ENCODE measurements at places on chromosomes 1 and 21. TPM values are rescaled to one million over a fixed set of nuclear protein-coding genes. Genes with fewer than 3 reads are reported as not detected.

The RBM11 gene
- not detected for total RNA-seq

The FCER1A gene
- 2.3 TPM for total RNA-seq

The PTGER3 gene
- 4.6 TPM for total RNA-seq

The PTPN22 gene
- 0.13 TPM for total RNA-seq

The RHD gene
- total RNA-seq = not detected

The FALEC gene
- not detected for total RNA-seq

The EXO1 gene
- total RNA-seq = 0.13 TPM

The ATP1A4 gene
- 0.50 TPM for total RNA-seq

The SPATA21 gene
- not detected for total RNA-seq

The AGTRAP gene
- total RNA-seq = 13.6 TPM

The AIRE gene
- total RNA-seq = not detected

The RNF223 gene
- total RNA-seq = not detected

The TFF2 gene
- total RNA-seq = not detected

The CHRNB2 gene
- not detected for total RNA-seq

The LCE1D gene
- total RNA-seq = not detected

The GPATCH4 gene
- 13.7 TPM for total RNA-seq

The AMY1A gene
- not detected for total RNA-seq

The SLC9C2 gene
- not detected for total RNA-seq

The ANKRD35 gene
- total RNA-seq = 0.53 TPM

The CHI3L1 gene
- 2.1 TPM for total RNA-seq

The EPHA2 gene
- total RNA-seq = 10.8 TPM

The UBR4 gene
- total RNA-seq = 60.0 TPM

The NBPF20 gene
- total RNA-seq = 1.2 TPM

All from heart right ventricle (tissue), 16 donors.